ENCODE measurements at places on chromosomes 5 and 9. TPM values are rescaled to one million over a fixed set of nuclear protein-coding genes. Genes with fewer than 3 reads are reported as not detected.

FAT2 gene
- not detected for total RNA-seq

SLC22A4 gene
- total RNA-seq: 4.8 TPM

FOXD1 gene
- total RNA-seq: 13.0 TPM

PRDM12 gene
- 0.37 TPM for total RNA-seq

INSL4 gene
- total RNA-seq: 13.9 TPM

PFN3 gene
- total RNA-seq: not detected

IL3 gene
- total RNA-seq: not detected
